HCEC 1CT (cell line): ENCODE measurements at places on chromosomes 6 and 20.

DNA sequence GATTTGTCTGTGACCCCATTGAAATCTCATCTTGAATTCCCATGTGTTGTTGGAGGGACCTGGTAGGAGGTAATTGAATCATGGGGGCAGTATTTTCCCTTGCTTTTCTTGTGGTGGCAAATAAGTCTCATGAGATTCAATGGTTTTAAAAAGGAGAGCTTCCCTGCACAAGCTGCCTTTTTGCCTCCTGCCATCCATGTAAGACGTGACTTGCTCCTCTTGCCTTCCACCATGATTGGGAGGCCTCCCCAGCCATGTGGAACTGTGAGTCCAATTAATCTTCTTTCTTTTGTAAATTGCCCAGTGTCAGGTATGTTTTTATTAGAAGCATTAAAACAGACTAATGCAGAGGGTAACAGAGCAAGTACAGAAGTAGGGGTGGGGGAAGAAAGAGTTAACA is 1097.0 kb upstream of the ADGRB3 start:
- DNase-seq: no peak

DNA sequence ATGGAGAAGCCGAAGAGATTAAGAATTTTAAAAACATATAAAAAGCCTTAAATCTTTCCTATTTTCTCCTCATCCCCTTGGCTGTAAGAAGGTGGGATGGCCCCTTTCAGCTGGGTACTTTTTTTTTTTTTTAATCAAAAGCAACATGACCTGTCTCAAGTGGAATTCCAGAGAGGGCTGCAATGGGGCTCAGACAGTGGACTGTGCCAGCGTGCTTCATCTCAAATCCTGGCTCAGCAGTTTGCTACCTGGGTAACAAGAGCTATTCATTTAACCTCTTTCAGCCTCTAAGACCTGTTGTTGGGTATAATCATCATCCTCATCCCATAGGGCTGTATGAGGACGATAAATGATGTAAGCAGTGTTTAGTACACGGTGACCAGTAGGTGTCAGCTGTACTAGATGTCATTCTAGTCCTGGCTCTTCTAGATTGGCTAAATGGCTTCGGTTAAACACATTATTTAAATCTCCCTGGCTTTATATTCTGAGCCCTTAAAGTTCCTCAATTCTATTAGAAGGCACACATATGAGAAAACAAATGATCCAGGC is 6.9 kb upstream of the PPP1R3G start:
- peak; percentile 9 for DNase-seq

DNA sequence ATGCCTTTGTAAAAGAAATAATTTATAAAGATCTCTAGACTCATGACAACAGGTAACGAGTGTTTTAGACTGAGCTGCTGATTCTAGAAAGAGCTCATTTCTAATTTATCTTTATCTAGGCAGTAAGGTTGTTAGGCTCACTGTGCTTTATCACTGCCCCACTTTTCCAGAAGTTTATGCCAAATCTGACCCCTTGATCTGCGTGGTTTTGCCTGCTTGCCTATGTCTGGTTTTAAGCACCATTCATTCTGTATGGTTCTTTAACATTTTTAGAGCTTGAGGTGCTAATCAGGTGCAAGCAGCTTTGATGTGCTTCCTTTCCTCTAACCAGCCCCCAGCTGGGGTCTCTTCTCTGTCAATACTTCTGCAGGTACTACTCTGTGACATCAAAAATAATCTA is 49.7 kb upstream of the GCLC start:
- DNase-seq: no peak

- DNase-seq: no peak
Measured at GRCh38 chr6:166767230-166767629, 140.2 kb upstream of the RPS6KA2 start.

DNA sequence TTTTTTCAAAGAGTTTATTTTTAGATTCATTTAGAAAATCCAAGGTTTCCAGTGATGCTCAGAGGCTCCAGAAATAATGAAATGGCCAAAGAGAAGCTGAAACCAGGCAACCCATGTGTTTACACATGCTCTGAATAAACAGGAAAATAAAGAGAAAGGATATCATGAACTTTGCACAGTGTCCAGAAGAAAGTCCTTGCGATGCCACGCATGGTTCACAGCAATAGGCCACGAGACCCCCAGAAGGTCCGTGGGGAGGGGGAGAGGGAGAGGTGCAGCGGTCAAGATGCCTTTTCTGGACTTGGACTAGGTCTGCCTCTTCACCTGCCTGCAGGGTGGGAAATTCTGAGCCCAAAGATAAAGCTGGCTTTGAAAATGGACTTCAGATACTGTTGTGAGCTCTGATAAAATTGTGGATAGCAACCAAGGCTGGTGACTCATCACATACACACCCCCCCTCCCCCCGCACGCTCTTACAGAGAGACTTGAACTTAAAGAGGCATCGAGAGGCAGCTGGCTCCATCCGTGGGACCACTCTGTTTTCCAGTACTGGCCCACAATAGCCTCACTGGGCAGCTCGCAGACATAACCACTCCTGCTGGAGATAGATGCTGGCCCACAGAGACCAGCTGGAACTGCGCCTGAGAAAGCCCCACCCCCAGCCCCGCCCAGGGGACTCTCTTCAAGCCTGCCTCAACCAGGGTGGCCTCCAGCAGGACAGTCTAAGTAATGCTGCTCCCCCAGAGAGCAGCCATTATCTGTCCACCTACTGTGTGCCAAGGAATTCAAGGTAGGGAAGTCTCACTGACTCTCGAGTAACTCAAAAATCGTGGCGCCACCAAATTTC is 21.2 kb upstream of the NFATC2 start:
- DNase-seq: peak; percentile 48

GRCh38 chr6:139473731-139474130 is 99.3 kb upstream of the CITED2 start:
- peak; percentile 19 for DNase-seq

GRCh38 chr6:135935941-135936601 is 84.6 kb downstream of the PDE7B start:
- DNase-seq: peak; percentile 79

DNA sequence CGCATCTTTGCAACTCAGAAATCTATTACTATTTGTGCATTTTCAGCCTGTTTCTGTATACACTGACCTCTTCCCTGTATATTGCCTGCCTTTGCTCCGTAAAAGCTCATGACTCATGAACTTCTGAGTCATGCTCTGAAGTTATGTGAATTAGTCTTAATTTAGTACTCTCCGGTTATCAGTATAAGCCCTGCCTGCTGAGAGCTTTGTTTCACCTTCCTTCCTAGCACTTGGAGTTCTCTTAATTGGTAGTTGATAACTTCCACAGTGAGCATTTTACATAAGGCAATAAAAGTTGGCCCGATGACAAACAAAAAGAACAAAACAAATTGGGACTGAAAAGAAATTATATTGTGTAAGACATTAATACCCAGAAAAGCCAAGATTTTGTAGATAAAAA is 231.4 kb downstream of the GJA1 start:
- peak; percentile 88 for DNase-seq

DNA sequence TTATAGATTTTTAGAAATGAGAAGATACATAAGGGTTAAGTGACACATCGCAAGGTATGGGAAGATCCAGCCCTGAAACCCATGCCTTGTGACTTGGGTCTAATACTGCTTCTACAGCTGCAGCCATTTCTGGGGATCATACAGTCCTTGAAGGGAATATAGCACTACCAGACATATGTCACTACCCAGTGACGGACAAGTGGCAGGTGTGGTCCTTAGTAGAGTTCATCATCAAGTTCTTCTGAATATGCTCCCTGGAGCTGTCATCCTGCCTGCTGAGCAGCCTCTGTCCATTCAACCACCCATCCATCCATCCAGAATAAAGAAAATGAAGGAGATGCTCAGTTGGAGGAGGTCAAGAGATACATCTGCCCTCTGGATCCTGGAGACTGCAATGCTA is 118.6 kb upstream of the ASF1A start:
- DNase-seq: no peak

DNA sequence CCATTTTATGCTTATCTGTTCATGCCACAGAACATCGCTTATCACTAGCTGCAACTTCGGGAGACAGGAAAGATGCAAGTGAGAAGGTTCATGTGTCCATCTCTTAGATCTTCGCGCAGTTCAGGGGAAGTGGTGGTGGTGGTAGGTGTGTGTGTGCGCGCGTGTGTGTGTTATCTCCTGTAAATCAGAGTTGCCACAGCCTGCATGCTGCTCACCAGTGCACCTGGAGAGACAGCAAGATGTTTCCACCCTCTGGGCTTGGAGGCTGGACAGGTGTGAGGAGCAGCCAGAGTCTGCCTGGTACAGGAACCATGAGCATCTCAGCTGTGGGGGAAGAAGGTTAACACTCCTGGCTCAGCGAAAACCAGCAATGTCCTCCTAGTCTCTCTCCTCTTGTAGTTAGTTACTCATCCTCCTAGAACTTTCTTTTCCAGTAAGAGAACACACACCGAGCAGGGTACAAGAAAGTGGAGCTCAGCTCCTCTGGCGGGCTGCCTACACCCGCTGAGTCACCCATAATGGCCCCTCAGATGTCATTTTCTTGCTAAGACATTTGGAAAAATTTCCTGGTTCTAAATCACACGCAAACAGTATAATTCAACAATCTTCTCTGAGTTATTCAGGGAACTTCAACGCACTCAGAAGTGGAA is 5.1 kb upstream of the TUBB1 start:
- DNase-seq: no peak

DNA sequence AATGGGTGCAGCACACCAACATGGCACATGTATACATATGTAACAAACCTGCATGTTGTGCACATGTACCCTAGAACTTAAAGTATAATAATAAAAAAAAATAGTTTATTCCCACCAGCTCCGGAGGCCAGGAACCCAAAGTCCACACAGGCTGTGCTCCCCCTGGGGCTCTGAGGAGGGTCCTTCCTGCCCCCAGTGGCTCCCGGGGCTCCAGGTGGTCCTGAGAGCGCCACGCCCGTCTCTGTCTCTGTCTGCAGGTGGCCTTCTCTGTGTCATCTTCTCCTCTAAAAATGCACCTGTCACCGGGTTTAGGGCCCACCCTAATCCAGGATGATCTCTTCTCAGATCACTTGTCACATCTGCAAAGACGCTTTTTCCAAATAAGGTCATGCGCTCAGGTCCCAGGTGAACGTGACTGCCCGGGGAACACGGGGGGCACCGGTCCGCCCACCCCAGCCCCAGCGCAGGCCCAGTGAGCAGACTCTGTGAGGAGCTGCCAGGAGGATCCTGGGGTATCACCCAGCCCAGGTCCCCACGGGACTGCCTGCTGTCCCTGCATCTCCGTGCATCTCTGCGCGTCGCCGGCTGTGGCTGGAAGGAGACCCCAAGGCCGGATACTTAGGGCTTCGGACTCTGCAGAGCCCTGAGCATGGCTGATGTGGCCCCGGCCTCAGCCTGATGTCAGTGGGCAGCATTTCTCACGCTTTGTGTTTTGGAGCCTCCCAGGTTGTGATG is 11.8 kb downstream of the SLCO4A1 start:
- DNase-seq: no peak

GRCh38 chr6:49454787-49455709 is 8.0 kb downstream of the MMUT start:
- no peak for DNase-seq

GRCh38 chr20:33443006-33443511 is 504 bp downstream of the SNTA1 start:
- DNase-seq: no peak

DNA sequence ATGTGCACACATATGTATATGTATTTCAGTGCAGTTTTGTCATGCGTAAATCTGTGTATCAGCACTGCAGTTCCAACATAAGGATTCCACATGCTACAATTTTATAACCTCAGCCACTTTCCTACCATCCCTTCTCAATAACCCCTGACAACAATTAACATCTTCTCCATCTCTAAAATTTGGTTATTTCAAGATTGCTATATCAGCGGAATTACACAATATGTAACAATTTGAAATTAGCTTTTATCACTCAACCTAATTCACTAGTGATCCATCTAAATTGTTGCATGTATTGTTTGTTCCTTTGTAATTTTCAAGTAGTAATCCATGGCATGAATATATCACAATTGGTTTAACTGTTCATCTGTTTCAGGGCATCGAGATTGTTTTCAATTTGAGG is 511.3 kb downstream of the HAO1 start:
- DNase-seq: no peak

- no peak for DNase-seq
Measured at GRCh38 chr20:400454-401275, 7.4 kb upstream of the RBCK1 start.

DNA sequence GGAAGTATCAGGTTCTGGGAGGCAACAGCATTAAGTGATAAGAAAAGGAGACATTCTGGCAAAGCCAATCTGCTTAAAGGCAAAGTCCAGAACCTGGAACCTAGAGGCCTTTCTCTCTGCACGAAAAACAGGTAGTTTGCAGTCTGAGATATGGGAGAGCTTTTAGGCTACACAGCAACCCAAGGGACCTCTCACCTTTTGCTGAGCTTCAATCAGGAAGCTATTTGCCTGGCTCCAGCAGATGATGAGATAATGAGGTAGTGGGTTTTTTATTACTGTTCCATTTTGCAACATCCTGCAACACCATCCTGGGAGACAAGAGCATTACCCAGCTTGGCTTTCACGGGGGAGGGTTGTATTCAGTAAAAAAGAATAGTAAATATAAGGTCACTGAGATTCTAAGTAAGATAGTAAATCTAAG is 143.1 kb downstream of the ADGRG6 start:
- DNase-seq: no peak

GRCh38 chr6:103983011-103983410 is 876.7 kb downstream of the HACE1 start:
- no peak for DNase-seq

DNA sequence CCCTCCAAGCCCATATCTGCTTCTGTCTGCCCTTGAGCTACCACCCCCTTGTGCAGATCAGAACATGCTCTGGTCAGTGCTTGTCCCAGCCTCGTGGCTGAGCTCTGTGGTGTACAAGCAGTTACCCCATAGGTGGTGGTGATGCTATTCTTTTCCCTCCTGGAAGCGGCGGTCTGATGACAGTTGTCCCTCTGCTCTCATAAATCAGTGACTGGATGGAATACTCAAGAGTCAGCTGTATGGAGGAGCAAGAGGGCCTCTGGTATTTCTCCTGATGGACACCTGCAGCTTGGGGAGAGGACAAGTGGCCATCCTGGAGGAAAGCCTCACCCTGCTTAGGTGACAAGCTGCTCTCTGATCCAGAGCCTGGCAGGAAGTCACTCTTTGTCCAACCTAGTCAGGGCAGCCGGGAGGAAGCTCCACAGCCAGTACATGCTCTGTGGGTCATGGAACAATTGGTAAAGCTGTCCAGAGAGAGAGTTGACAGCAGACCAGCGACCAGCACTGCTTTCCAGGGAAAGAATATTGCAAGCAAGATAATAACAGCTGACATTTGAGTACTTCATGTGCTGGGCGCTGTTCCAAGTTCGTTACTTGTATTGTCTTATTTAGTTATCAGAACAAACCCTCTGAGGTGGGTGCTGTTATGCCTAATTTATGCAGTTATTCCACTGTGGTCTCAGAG is 47.1 kb downstream of the SCAND1 start:
- no peak for DNase-seq

GRCh38 chr20:41476013-41476441 is 109.4 kb upstream of the EMILIN3 start:
- peak; percentile 48 for DNase-seq

DNA sequence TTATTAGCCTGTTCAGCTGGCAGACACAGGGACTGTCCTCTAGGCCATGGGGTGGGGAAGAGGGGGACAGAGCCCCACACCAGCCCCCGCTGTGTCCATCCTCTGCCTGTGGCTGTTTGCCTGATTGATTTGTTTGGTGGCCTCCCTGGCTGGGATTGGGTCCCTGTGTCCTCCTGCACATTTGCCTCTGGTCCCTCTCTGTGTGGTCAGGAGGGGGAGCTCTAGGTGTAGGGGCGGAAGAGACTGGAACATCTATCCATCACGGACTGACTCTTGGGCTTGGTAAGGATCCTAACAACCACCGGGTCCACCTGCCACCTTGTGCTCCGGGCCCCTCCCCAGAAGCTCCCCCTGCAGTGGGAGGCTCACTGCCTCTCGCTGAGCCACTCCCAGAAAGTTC is 38.4 kb upstream of the CCDC167 start:
- DNase-seq: peak; percentile 15

GRCh38 chr6:133886104-133886775 is 2.7 kb upstream of the TCF21 start:
- DNase-seq: no peak
